NCI-H446 (cell line): ENCODE measurements at places on chromosomes 3 and 15.

GRCh38 chr3:100063929-100064461, 50.3 kb downstream of the FILIP1L start:
- DNase-seq = no peak

GRCh38 chr3:52606373-52607085, 70.1 kb downstream of the UQCC5 start:
- DNase-seq = no peak

DNA sequence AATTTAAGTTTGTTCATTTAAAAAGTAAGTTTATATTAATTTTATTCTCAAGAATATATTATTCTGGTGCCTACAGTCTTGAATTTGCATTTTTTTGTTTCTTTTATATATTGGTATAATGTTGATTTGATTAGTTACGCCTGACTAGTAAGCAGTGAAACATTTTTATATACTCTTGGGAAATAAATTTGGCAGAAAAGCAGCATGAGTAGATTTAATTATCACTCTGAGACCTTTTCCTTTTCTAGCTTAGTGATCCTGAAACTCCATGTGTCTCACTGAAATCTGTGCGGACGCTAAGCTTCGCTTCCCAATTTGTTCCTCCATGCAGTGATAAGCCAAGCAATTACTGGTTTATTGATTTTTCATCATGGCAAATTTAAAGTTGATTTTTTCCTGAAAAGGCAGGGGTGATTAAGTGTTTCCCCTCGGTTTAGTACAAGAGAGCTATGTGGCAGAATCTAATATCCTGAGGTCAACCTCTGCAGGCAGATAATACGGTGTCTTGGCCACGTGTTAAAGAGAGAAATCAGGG, 87.2 kb upstream of the MLF1 start:
- peak; percentile 70 for DNase-seq

DNA sequence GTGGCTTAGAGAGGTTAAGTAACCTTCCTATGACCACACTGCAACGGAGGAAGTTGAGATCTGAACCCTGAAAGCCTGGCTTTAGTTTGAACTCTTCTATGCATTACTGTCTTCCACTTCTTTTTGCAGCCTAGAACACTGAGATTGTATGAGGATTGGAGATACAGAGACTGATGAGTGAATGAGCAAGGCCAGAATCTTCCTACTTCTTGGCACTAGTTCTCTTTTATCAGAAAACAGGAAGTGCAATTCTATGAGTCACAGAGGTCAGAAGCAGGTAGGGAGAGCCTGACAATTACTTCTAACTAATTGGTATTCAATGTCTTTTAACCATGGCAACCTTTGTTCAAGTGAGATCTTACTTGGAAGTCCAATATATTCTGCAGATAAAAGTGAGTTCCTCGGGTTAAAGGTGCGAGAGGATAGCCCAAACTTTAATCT, 219.0 kb downstream of the SHQ1 start:
- DNase-seq = no peak

DNA sequence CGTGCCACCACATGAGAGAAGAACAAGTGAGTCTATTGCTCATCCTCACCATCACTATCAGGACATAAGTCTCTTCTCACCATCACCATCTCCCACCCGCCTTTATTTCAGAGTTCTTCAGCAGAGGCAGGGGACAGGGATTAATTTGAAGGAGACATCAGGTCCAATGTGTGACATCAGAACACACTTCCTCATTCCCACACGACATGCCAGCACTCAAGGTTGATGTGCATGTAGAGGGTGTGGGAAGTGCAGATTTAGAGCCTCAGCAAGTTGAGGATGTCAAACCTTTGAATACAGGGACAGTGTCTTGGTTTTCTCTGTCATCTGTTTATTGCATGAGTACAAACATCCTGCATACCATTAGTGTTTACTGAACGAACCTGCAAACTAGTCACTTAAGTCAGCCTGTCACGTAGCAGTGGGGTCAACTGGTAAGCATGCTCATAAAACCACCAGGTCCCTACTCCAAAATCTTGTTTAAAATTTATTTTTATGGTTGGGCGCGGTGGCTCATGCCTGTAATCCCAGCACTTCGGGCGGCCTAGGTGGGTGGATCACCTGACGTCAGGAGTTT, 104.4 kb downstream of the MYLK start:
- DNase-seq = no peak

DNA sequence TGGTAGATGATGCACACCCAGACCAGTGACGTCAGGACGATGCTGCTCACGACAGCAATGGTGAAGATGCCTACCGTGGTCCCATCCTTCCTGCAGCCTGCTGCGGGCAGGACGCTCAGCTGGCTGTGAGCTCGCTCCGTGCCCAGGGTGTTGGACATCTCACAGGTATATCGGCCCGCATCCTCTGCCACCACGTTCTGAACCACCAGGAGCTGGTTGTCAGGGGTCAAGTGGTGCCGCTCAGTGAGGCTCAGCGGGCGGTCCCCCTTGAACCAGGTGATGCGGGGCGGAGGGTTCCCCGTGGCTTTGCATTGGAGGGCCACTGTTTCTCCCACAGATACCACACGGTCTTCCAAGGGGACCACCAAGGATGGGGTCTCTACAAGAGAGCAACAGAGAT, 117.8 kb downstream of the LRIG1 start:
- no peak for DNase-seq

GRCh38 chr15:58453931-58454793, 22.4 kb downstream of the LIPC start:
- no peak for DNase-seq

DNA sequence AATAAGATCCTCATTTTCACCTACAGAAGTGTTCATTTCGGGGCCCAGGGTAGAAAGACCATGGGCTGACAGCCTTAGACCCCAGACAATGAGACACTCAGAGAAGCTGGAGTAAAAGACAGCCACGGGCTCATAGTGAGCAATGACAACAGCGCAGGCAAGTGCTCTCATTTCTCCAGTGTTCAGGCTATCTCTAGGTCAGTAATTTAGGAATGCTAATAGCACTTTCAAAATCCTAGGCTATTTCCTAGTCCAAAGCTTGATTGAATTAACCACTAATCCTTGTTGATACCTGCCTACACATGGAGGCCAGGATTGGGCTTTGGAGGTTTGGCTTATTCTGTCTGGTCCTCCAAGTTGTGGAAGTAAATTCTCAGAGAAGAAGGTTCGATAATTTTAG, 44.4 kb downstream of the FBN1 start:
- DNase-seq = no peak

DNA sequence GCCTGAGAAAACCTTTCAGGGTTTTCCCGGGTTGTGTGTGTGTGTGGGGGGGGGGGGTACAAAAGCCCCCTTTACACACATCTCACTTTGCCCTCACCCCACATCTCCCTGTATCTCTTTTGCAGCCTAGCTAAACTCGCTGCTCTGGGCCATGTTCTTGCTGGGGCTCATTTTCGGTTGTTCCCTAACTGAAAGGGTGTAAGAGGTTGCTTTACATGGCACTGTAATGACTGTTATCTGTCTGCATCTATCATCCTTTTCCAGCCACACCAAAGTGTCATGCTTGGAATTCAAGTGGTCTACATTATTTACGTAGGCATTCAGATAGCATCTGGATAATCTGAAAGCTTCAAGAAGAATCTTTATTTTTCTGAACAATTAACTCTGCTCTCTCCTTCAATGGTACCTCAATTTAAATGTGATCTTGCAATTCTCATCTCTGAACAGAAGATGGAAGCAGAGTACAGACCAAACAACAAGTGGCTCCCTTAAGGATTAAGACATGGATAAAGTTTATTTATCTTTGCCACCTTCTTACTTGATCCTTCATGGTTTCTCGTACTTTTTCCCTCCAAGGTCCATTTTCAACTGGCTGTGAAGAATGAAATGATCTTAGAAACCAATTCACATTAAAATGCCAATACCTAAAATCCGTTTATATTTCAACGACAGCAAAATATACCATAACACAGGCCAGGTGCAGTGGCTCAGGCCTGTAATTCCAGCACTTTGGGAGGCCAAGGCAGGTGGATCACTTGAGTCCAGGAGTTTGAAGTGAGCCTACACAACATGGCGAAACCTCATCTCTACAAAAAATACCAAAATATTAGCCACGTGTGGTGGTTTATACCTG, 34.9 kb downstream of the DCLK3 start:
- peak; percentile 31 for DNase-seq

DNA sequence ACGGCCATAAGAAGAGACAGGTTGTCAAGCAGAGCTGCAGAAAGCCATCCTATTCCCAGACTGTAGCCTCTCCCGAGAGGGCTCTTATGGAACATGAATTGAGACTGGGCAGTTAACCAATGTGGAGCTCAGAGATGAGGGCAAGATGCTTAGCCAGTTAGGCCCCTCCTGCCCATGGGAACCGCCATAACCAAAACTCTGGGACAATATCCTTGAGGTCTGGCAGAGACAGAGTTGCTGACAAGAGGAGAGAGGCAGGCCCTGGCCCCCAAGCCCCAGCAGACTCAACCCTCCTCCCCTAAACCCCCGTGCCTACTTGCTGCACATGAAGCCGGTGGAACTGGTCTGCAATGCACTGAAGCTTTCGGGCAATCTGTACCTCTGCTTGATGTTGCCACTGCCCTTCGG, 4.8 kb downstream of the BMF start:
- peak; percentile 73 for DNase-seq

DNA sequence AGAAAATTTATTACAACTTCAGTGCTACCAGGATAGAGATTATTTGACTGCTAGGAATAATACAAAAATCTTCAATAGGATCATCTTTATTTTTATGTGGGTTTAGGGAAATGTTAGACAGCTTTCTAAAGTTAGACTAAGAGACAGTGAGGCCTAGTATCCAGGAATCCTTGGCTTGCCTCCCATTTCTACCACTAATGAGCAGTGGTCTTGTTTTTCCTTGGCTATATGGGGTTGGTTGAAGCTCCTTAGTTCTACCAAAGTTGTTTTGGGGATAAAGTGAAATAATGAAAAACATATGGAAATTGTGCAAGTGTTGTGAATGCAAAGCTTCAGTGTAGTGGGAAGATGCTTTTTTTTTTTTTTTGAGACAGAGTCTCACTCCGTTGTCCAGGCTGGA, 16.8 kb downstream of the AP4E1 start:
- DNase-seq = no peak

GRCh38 chr3:29050155-29050554, 230.7 kb upstream of the RBMS3 start:
- no peak for DNase-seq

DNA sequence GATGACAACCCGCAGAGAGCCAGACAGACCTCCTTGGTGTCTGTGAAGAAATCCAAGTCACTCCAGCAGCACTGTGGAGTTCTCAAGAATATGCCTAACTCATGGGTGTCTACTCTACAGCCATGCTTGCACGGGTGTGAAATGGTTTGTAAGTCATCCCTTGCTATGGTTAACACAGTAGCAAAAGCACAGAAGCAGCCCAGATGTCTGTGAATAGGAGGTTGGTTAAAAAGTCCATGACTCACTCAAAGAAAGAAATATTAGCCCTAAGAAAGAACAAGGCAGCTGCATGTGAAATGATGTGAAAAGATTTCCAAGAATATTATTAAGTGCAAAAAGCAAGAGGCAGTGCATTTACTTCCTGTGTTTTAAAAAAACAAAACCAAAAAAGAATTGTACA, 12.1 kb upstream of the LIMD1 start:
- DNase-seq = peak; percentile 0

GRCh38 chr3:188506446-188506845, 352.5 kb downstream of the LPP start:
- no peak for DNase-seq

DNA sequence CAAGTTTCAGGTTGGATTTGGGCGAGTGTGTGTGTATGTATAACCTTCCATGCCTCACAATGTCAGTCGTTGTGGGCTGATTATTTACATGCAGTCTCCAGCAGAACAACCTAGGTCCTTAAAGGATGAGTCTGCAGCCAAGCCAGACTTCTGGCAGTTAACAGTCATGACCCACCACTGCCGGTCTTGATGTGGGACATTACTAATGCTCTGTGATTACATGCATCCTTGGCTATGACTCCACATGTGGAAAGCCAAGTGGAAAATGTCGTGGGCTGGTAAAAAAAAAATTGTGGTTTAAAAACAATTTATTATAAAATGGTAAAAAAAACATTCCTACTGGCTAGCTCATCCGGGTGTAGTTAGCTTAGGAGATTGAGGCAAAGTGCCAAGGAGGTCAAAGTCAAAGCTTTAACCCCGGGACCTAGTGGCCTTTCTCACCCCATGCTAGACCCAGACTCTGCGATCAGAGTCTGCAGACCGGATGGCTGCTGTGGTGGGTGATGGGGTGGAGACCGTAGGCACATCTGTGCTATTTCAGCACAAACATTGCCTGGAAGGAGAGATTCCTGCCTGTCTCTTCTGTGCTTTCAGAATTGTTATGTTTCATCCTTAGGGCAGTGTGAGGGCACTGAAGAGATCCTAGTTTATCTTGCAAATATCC, 6.8 kb downstream of the RARRES1 start:
- no peak for DNase-seq

- no peak for DNase-seq
These were observed 19.5 kb downstream of the DNAJB11 start for GRCh38 chr3:186589856-186590579.

DNA sequence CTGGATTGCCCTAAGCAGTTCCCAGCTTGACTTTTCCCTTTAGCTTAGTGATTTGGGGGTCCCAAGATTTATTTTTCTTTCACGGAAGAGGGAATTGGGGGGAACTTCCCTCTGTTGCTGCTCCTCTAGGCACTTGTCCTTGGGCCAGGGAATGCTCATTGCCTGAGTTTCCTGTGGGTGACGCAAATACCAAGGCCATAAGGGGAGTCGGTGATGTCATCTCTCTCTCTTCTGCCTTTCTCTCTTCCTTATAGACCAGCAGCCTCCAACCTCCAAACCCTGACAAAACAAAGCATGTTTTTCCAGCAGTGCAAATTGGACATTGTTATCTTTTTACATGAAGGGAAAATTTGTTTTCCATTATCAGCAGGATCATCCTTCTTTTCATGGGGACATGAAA, 120.2 kb downstream of the ITPR1 start:
- no peak for DNase-seq

DNA sequence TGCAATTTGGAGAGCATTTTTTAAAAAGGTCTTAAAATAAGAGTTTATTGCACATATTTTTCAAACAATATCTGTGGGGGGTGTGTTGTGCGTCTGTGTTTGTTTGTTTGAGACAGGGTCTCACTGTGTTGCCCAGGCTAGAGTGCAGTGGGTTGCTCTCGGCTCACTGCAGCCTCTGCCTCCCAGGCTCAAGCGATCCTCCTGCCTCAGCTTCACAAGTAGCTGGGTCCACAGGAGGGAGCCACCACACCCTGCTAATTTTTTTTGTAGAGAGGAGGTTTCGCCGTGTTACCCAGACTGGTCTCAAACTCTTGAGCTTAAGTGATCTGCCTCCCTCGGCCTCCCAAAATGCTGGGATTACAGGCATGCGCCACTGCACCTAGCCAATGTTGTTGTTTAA, 2.7 kb downstream of the MLF1 start:
- DNase-seq = no peak

GRCh38 chr15:47607695-47608094, 109.6 kb upstream of the SEMA6D start:
- DNase-seq = peak; percentile 10

GRCh38 chr3:179449636-179450035, 1.6 kb downstream of the GNB4 start:
- DNase-seq = no peak
